Glomerular endothelial cell (primary cell): ENCODE measurements at places on chromosomes 6 and 20.

DNA sequence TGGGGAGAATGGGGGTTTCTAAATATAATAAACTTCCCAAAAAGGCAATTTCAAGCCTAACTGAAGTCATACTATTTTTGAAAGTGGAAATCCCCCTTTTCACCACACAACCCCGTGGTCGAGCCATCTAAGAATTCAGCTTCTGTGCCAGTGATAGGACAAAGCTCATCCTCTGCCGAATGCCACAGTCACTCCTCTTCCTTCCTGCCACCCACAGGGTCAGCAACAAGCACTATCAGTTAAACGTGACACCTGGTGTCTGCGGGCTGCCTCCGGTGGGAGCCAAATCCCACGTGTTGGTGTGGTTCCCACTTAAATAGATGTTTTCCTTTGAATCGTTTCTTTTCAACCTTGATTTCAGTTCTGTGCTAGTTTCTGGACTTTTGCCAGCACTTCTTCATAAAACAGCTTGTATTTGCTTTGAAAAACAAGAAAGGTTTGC lies 60.7 kb downstream of the TNFAIP3 start:
- no peak for DNase-seq

DNA sequence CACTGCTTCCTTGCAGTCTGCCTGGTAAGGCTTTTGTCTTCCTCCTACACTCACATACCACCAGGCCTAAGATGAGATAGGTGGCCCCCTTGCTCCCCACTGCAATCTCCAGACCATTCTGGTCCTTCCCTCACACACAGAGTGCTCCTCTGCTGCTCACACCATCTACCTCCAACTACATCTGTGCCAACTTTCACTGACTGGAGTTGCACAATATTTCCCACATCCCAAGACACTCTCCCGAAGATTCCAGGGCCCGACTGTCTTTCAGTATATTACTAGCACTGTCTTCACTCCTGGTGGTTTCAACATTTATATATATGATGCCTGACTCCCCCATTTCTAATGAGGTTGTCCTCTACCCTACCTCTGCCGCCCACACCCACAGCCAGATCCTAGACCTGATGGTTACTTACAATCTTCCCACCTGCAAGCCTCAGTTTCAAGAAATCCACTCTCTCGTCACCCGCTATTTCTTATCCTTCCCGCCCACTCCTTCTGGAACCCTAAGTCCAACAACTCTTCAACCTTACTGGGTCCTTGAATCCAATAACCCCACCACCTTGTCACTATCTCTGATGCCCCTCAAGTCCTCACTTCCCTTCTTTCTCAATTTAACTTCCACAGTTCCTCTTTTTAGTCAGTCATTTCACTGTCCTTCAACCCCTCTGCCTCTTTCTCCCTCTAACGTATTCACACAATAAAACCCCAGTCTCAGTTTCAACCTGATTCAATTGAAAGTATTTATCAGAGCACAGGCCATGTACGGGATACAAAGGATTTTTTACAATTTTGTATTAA lies 21.6 kb downstream of the RALGAPA2 start:
- DNase-seq: no peak

DNA sequence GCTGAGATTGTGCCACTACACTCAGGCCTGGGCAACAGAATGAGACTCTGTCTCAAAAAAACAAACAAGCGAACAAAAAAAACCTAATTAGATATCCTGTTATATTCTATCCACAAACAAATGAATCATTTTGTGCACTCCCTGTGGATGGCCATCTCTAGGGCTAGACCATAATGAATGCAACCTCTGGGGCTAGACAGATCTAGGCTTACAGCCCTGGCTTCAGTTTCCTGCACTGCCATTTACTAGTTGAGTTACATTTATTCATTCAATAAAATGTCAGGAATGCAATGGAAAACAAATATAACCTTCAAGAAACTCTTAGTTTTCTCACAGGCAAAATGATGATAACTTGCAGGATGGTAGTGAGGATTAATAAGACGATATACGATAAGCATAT lies 6.6 kb upstream of the RNF8 start:
- no peak for DNase-seq

- no peak for DNase-seq
Observed at GRCh38 chr6:119346936-119347335, 2.6 kb downstream of the MAN1A1 start.

GRCh38 chr20:46485431-46485830 lies 27.9 kb downstream of the ZNF334 start:
- DNase-seq: no peak

DNA sequence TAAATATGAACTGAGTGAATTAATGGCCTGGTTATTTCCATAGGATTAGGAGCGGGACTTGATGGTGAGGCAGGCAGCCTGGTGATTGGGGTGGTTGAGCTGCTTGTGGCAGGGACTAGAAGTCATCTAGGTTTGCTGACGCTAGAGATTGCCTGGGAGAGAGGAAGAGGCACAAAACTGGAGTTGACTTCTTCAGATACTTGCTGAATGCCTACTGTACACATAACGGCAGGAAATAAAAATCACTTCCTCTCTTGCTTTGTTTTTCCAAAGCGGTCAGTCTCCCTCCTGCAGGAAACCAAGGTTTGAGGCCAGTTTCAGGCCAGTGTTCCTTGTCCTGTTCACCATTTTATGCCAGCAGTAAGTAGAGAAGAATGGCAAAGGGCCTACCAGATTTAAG lies 36.7 kb upstream of the MYLIP start:
- DNase-seq: peak; percentile 31

GRCh38 chr20:41573955-41574354 lies 44.2 kb downstream of the CHD6 start:
- no peak for DNase-seq

- DNase-seq: no peak
Observed at GRCh38 chr6:143356101-143356880, 94.2 kb downstream of the ADAT2 start.

- DNase-seq: no peak
Observed at GRCh38 chr6:4066029-4066755, 12.7 kb downstream of the FAM217A start.

- DNase-seq: no peak
Observed at GRCh38 chr6:3380344-3381232, 76.3 kb downstream of the SLC22A23 start.
